ENCODE measurements at places on chromosomes 1 and 21.

GRCh38 chr1:180623579-180624347 lies 8.1 kb upstream of the XPR1 start:
- DNase-seq, result no peak

DNA sequence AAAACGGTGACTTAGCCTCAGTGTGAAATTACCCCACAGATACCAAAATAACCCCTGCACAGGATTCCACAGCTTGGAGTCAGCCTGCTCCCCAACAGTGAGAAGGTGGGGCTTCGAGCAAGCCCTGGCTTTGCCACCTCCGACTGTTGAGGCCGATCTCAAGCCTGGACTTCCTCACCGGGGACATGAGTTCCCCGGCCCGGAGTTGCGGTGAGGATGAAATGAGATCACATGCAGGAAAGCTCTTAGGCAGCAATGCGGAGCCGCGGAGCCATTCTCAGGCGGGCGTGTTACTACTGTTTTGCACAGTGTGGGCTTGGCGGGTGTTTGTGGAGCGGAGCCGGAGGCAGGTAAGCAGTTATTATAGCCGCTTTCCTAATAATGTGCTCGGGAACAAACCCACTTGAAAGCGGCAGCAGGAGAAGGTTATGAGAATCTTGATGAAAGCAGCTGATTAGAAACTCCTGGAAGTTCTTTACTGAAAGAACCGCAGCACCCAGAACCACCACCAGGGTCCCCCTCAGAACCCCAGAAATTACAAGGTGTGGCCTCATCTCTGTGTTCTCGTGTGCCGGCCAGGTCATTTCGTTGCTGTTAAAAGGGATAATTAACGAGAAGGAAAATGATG lies 3.9 kb upstream of the CLSTN1 start:
- DNase-seq, result no peak

DNA sequence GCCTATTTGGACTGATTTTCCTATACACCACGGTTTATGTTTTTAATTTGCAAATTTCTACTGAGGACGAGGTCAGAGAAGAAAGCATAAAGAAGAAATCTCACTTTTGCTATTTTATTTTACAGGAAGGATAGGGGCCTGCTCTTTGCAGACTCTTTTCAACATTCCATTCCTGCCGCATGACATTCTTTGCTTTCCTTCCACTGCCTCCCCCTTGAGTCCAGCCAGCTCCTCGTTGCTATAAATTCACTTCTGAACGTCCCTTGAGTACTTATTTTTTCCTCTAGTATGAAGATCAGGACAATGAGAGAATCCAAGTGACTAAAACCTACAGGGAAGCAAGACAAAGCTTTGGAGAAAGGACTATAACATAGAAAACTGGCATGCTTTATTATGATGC lies 53.4 kb upstream of the PTGFR start:
- no peak for DNase-seq

DNA sequence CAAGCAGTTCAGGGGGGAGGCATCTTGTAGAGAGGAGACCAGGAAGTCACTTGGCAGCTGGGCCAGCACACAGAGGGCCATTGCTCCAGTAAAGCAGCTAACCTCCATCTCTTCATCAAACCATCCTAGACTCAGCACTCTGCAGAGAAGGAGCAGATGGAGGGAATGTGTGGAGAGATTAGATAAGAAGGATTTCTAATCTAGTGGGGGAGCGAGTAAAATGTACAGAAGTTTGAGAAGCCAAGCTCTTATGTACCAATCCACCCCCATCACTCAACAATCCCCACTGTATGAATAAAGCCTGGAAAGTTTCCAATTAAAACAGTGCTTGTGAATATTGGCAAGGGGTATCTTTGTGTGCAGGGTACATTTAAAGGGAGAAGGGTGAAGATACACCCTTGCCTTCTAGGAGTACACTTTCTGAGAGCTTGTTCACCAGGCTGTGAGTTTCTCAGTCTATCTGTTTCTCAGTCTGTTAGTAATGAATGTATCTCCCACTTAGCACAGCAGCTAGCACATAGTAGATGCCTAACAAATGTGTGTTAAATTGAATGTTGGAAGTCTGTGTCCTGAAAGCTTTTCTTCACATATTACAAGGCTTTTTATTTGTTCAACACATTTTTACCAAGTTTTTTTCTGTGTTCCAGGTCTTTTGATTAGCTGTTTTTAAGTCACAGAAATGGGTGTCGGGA lies 142.7 kb upstream of the UBE2U start:
- DNase-seq, result no peak

DNA sequence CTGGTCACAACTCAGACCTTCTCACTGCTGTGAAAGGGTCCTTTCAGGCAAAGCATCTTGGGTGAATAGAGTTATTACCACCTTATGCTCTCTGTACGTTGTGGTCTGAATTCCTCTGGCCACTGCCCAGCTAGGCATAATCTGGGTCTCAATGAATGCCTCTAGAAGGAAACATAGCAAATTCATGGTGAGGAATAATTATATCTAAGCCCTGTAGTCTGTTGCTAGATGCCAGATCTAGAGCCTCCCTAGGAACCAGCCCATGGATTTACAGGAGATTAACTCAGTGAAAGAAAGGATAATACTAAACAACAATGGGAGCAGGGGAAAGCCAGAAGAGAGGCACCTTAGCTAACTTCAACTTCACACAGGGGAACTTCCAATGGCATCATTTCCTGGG lies 2.4 kb upstream of the COL11A1 start:
- no peak for DNase-seq

DNA sequence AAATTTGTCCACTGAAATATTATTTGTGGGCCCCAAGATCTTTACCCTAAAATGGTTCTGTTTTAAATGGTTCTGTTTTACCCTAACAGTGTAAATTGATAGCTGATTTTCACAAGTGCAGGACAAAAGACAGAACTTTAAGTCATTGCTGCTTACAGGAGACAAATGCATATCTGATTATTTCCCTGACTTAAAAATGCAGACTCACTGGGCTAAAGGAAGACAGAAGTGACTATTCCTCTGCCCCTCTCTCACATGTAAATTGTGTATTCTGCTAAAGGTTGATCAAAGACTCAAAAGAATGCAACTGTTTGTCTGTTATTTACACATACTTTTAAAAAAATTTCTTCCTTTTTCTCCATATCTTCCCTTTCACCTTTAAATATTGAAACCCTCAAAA lies 12.7 kb downstream of the FCRL5 start:
- no peak for DNase-seq

DNA sequence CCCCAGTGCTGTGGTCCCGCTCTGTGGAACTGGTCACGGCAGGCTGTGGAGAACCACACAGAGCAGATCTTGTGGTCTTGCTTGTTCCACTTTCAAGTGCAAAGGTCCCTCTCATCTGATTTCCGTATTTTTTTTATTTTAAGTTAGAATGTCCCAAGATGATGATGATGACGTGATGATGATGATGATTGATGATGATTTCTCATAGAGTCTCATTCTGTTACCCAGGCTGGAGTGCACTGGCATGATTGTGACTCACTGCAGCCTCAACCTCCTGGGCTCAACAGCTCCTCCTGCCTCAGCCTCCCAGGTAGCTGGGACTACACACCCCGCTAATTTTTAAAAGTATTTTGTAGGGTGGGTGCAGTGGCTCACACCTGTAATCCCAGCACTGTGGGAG lies 12.2 kb downstream of the EVA1C start:
- no peak for DNase-seq

GRCh38 chr1:84319662-84320061 lies 18.2 kb downstream of the SAMD13 start:
- DNase-seq, result no peak

DNA sequence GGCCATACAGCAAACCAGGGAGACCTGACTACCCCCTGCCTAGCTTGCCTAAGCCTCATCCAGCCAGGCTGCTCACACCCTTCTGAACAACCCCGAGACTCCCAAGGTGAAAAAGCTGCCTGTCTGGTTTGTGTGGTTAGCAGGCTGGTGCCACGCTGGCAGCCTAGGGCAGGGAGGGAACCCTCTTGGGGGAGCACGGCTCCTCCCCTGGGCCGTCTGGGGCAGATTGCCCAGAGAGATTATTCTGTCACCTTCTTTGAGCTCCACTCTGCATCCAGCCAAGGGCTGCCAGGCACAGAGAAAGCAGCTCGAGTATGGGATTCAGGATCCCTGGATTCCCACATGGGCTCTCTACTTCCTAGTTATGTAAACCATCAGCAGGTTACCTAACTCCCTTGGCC lies 27.5 kb upstream of the TCEA3 start:
- no peak for DNase-seq

DNA sequence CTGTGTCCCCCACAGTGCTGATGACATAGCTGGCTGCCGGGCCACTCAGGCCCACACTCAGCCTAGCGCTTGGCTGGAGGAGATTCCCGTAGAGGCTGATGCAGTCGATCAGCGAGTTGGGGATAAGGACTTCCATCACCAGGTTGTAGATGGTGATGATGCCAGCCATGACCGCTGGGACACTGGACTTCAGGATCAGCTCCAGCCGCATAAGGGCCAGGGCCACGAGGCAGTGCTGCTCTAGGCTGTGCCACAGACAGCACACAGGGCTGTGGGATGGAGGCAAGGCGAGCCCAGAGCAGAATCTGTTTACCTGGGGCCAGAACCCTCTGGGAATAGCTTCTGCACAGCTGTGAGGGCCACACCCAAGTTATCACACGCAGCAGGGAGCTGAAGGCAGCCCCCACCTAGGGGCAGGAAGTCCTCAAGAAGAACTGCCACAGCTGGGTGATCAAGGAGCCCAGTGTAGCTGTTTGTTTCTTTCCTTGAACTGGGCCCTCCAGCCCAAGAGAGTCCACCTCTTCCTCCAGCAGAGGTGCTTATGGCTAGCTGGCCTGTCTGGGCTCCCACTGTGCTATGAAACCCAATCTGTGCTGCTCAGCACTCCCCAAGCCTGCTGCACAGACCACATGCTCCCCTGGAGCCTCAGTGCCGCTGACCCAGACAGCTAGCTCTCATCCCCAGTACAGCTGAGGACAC lies 6.2 kb downstream of the SLC2A1 start:
- DNase-seq, result no peak

GRCh38 chr1:181090641-181091126 lies 2.2 kb downstream of the IER5 start:
- no peak for DNase-seq

DNA sequence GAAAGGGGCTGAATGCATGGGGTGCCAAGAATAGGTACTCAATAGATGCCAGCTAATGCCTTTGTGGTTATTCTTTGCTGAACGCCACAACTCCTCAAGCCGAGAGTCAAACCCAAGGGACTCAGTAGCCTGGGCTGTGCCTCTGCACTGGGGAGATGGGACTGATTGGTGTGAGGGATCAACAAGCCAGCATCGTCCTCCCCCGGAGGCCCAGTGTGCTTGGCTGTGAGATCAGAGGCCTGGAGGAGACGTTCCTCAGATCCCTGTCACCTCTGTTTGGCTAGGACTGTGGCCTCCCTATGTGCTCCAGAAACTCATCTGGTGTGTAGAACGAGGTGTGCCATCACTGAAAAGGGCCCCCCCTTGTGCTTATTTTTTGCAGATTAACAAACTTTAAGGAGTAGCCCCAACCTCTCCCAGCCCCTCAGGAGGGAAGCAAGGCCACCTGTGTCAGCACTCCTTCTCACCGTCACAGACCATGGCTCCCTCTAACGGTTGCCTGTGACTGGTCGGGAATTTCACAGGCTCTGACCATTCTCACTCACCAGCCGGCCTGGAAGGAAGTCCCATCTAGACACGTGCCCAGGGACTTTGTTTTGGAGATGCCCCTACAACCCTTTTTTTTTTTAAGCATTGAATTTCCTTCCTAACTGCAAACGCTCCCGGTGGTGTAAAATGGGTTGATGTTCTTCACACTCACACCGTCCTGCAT lies 194.0 kb upstream of the VAMP3 start:
- no peak for DNase-seq

DNA sequence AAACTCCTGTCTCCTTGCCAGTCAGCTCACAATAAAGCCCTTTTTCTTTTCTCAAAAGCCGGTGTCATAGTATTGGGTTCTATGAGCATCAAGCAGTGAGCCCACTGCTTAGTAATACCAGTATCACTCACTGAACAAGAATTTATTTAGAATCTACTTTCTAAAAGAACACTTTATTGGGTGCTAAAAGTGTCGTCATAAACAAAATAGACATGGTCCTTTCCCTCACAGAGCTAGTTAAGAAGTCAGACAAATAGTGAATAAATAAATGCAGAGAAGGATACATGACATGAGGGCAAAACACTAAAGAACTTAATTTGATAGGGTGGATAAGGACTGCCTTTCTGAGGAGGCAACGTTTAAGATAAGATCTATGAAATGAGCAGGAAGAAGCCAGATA lies 32.2 kb downstream of the EVI5 start:
- DNase-seq, result no peak

- no peak for DNase-seq
Measured at GRCh38 chr1:96361271-96361856, 360.2 kb upstream of the PTBP2 start.
